ENCODE measurements at places on chromosomes 6 and 20.

- no peak for DNase-seq
Measured at GRCh38 chr6:154629127-154629526, 104.1 kb upstream of the SCAF8 start.

DNA sequence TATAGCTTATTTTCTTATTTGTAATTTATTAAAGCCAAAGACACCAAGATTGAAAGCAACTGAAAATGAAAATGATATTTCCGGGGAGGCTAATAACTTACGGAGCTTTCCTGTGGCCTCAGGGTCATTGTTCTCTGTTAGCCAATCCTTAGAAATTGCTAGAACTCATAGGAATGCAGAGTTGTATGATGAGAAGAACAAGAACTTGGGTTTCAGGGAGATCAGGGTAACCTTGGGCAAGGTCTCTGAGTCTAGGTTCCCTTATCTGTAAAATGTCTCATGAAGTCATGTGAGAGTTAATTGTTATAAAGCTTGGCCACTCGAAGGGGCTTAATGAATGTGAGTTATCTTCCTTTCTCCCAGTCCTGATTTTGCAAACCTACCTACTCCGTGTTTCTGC is 20.1 kb upstream of the SERINC3 start:
- no peak for DNase-seq

GRCh38 chr6:157150076-157150475 is 173.2 kb downstream of the TMEM242 start:
- no peak for DNase-seq

- no peak for DNase-seq
Measured at GRCh38 chr6:300494-301198, 8.4 kb downstream of the DUSP22 start.

GRCh38 chr20:62254021-62254724 is 15.9 kb downstream of the OSBPL2 start:
- no peak for DNase-seq

DNA sequence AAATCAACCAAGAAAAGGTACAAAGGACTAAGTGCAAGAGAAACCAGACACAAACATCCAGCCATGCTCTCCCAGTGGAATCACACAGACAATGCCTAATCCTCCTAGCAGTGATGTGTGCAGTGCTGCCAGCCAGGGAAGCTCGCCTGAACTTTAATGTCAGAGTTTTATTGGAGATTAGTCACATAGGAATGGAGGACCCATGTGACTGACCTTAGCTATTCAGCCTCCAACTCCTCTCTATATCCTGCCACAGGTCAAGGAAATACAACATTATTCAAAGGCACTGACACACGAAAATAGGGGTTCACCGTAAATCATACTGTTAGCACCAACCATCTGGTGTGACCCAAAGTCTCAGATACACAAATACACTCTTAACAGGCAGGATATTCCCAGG is 684.6 kb downstream of the DOK5 start:
- DNase-seq: no peak

DNA sequence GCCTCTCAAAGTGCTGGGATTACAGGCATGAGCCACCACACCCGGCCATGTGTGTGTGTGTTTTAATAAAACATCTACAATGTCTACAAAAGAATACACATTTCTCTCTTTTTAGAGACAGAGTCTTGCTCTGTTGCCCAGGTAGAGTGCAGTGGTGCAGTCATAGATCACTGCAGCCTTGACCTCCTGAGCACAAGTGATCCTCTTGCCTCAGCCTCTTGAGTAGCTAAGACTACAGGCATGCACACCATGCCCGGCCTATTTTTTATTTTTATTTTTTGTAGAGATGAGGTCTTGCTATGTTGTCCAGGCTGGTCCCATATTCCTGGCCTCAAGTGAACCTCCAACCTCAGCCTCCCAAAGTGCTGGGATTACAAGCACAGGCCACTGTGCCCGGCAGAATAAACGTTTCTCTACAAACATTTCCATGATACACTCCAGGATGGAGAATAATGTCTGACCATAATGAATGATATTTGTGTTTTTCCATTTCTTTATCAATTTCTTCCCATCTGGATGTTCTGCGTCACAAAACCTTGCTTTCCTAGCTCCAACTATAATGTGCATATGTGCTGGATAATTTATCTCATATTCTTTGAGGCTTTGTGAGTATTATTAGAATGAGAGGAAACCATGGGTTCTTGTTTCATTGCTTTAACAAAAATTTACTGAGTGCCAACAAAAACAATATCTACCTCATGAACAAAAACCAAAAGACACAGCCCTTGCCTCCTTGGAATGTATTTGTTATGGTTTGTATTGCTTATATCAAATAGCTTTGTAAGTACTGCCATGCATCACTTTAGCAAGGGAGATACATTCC is 28.6 kb upstream of the CCN2 start:
- no peak for DNase-seq

DNA sequence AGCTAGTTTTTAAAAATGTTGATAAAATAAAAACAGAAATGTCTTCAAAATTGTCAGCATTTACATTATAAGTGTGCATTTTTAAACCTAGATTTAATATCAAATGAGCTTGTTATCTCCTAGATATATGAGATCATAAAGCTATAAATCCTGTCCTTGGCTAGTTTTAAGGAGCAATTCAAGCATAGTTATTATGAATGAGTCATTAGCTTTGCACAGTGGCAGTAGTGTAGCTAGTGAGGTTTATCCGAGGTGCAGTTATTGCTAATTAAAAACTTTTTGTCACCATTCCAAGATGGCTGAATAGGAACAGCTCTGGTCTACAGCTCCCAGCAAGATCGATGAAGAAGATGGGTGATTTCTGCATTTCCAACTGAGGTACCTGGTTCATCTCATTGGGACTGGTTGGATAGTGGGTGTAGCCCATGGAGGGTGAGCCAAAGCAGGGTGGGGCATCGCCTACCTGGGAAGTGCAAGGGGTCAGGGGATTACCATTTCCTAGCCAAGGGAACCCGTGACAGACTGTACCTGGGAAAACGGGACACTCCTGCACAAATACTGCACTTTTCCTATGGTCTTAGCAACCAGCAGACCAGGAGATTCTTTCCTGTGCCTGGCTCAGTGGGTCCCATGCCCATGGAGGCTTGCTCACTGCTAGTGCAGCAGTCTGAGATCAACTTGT is 108.8 kb upstream of the SYNCRIP start:
- DNase-seq: no peak

DNA sequence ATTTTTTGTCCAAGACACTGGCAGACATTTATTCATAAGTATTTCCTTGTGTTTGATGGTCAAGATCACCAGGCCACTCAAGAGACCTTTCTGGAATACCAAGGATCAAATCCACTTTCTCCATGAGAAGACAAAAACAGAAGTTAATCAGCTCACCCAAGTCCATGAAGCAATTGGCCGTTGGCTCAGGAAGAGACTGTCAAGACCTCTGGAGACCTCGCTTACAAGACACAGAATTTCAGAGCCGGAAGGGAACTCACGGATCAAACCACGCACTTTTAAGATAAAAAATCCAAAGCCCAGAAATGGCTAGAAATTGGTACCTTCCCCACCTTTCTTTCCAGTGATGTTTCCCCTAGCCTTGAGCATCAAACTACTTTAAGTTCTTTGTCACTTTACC is 3.3 kb downstream of the TRERF1 start:
- DNase-seq: no peak

DNA sequence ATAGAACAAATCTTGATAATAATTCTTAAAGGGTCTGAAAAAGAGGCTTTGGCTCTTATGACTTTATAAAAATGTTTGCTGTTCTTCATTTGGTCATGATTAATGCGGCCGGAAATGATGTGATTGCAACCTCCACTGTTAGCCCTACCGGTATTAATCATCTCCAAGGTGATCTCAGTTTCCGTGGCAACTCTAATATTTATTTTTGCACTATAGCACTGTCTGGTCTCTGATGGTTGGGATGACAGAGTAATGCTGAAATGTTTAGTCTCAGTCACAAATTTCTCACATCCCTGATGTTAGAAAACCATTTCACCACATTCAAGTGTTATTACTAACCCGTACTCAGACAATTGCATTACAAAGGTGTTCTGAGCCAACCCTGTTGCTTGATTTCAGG is 87.4 kb downstream of the TMEM200A start:
- DNase-seq: no peak

DNA sequence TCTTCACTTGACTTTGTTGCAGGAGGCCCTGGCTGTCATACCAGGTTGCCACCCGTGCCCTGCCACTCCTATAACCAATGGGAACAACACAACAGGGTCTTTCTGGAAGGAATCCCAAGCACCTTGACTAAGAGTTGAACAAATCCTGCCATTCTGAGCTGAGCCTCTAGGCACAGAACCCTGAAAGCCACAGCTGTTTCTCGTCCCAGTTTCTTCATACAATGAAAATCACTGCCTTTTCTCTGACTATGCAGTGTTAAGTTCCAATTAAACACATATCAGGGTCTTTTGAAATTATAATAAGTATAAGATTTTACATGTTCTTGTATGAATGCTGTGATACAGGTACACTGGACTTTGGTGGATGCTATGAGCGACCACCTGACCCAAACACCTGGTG is 54.4 kb downstream of the RIPOR2 start:
- DNase-seq: no peak

GRCh38 chr20:1317545-1318255 is 11.2 kb downstream of the SDCBP2 start:
- no peak for DNase-seq

DNA sequence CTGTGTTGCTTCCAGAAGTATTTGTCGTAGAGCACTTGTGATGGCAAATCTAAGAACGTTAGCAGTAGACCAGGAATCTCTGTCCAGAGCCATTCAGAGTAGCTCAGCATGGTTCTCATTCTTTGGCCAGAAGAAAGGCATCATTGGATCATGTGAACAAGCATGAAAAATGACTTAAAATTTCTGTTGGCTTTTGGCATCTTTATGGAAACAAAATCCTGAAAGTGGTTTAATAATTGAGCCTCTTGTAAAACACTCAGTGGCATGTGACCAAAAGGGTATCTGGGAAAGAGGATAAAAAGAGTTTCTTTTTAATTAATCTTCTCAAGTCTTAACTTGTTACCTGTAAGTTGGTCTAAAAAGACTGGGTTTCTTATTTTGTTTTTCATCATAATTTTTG is 55.2 kb downstream of the PTPN1 start:
- no peak for DNase-seq

- no peak for DNase-seq
Measured at GRCh38 chr6:31125162-31125561, 4.9 kb upstream of the CDSN start.

DNA sequence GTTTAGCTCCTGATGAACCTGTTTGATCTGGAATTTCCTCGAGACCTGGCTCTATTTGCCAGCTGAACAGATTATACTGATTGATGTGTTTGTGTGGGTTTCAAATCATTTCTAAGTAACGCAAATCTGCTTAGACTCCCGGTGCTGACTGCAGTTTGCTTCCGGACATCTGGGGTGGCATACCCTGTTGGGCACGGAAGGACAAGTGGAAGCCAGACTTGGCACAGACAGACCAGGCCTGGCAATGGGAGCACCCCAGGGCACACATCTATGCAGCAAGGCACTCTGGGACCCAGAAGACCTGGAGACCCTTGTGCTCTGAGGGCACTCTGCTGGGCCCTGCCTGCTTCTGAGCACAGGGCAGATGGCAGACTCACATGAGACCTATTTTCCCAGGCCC is 433.7 kb upstream of the CHD6 start:
- DNase-seq: no peak

DNA sequence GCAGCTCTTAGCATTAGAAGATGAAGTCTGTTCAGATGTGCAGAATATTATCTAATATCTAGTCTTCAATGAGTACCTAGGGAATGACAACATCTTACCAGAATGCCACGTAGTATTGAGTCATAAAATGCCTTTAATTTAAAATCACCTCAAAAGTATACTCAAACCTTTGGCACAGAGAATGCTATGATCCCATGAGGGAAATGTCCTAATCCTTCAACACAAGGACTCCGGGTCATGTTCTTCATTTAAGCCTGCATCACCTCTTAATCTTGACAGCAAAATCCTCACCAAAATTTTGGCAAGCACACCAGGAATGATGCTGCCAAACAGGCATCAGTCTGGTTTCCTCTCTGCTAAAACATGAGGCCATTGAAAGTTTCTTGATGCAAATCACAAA is 23.6 kb upstream of the MARCKS start:
- no peak for DNase-seq

- no peak for DNase-seq
Measured at GRCh38 chr20:38815446-38815845, 9.9 kb downstream of the PPP1R16B start.

DNA sequence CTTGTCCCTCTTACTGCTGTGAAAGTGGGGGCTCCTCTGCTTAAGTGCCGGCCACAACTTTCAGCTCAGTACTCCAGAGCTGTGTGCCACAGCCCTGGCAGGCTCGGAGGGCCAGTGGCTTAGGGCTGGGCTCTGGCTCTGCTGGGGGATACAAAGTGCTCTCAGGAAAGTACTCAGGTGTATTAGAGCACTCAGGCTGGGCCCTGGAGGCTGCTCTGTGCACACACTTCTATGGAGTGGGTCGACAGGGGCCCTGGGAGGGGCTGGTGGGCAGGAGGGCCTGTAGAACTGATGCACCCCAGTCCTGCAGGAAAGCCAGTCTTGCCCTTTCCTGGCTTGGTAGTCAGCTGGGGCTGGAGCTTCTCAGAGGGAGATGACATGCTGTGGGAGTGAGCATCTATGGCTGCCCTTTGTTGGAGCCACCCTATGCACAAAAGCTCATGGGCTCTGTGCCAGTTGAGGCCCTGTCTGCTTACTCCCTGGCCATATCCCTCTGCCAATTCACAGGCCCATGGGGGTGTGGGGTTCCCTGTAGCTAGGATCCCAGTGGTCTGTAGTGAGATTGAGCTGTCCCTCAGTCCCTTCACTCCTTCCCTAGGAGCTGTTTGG is 22.0 kb downstream of the CENPW start:
- peak; percentile 29 for DNase-seq

GRCh38 chr6:128068119-128068479 is 167.2 kb upstream of the THEMIS start:
- DNase-seq: no peak

DNA sequence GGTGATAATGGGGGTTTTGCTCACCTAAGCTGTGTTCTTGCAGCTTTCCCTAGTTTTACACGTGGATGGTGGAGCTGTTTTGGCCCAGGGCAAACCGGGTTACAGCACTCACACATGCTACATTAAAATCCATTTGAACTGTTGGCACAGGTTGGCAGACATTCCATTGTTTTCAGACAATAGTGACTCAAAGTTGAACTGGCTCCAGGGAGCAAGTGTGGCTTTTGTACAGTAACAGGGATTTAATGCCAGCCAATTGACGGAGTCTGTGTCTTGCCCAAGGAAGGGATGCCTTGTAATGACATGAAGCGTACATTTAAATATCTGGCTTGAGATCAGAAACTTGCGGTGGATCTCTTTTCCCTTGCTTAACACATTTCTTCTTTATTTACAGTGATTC is 183.1 kb downstream of the DTNBP1 start:
- no peak for DNase-seq

Measured in RWPE2 (cell line).